ENCODE measurements at places on chromosomes 7 and 10.

DNA sequence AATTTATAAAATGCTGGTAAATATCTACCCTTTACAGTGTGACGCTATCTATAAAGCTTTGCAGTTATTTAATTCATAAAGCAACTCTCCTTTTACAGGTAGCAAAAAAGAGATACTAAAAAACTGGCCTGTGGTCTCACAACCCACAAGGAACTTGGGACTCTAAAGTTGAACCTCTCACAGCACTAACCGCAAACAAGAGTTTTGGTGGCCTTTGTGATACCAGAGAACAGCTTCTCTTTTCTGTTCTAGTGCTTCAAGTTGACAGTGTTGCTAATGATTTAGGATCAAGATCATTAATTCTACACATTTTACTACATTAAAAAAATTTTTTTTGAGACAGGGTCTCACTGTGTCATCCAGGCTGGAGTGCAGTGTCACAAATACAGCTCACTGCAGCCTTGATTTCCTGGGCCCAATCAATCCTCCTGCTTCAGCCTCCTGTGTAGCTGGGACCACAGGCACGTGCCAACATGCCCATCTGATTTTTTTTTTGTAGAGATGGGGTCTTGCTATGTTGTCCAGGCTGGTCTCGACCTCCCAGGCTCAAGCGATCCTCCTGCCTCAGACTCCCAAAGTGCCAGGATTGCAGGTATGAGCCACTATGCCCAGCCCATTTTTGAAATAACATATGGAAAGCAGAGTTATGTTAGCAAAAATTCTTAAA, 56.0 kb upstream of the ST8SIA6 start:
- DNase-seq, result no peak

DNA sequence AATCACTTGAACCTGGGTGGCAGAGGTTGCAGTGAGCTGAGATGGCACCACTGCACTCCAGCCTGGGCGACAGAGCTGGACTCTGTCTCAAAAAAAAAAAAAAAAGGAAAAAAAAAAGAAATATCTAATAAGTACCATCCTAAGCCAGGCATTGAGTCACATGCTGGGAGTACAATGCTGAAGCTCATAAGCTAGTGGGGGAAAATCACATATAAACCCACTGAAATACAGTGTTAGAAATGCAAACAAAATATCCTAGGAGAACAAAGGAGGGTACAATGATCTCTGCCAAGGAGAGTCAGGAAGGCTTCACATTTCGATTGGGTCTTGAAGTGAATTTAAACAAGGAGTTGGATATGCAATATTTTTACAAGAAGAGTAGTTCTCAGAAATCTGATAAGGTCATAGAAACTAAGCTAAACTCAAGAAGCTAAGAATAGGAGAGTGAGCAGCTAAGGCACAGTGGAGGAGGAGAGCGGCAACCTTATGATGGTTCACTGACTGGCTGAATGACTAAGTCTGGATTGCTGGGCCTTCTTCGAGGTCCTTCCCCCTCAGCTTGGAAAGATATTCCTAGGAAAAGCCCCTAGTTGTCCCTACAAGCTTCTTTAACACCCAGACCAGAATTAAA, 115.5 kb downstream of the PHTF2 start:
- DNase-seq, result no peak

DNA sequence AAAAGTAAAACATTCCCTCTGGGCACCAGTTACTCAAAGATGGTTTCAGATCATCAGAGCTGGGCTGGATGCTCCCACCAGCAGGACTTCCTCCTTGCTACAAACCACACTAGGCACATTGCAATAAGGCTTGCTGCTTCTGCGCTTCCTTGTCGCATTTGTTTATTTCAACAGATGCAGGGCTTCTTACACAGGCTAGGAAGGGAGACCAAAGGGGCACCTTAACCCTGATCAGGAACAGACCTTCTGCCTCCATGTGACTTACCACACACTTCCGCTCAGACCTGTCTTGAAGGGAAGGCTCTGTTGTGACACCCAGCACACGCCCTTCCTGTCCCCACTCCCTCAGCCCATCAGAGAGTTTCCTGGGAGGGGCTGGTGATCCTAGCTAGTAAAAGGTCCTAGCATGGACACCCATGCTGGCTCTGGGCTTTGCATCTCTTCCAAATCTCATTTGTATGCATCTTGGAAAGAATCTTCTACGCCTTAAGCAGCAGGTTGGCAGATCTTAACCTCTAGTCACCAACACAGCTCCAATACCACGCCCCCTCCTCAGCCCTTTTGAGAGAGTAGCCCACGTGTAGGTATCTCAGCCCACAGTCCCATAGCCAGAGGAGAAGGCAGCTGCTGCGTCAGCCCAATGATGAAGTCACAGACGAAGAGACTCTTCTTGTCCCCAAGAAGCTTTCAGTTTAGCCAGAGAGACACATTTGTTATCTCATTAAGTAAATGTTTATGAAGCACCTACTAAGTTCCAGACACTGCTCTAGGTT, 47.1 kb upstream of the SVIL start:
- DNase-seq, result no peak

DNA sequence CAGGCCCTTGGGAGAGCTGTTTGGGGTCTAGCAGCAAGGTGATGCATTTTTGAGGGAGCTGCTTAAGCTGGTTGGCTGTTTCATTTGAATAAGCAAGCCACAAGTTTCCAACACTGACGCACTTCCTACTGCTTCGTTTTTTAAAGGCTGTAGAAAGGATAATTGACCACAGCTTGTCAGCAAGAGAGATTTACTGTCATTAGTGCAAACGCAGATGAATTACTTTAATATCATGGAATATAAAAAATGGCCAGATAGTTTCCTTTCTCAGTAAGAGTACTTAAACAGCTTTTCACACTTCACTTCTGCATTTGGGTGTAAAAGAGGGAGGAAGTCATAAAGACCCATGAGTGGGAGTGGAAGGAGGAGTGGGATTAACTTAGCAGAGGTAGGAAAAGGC, 61.5 kb downstream of the FZD1 start:
- DNase-seq, result no peak

- no peak for DNase-seq
Measured at GRCh38 chr7:501526-501925, 18.1 kb downstream of the PDGFA start.
